ENCODE measurements at places on chromosomes 11 and 22.

DNA sequence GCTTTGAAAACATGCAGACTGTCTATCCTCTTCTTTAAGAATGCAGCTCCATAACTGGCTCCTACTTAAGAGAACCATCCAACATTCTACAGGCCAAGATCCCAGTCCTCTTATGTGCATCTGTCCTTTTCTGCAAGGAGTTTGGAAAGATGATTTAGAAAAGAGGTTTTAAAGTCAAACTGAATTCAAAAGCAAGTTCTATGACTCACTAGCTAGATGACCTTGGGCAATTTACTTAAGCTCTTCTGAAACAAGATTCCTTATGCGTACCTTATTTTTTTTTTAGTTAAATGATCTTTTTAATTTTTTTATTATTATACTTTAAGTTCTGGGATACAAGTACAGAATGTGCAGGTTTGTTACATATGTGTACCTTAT is 29.2 kb downstream of the GUCY1A2 start:
- DNase-seq = no peak

GRCh38 chr11:19907839-19908238 is 195.2 kb downstream of the NAV2 start:
- DNase-seq = no peak

DNA sequence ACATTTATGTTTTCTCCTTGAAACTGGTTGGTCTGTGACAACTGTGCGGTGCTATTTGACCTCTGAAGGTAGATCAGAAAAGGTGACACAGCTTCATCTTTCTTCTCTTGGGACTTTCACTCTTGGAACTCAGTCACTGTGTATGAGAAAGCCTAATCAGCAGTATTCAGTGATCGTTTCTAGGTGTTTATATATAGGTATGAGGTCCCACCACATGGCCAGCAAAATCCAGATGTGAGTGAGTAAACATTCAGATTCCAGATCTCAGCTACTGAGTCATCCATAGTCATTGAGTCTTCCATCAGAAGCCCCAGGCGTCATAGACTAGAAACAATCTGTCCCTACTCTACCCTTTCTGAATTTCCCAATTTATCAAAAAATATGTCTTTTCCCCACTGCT is 117.3 kb upstream of the CTSC start:
- DNase-seq = no peak

DNA sequence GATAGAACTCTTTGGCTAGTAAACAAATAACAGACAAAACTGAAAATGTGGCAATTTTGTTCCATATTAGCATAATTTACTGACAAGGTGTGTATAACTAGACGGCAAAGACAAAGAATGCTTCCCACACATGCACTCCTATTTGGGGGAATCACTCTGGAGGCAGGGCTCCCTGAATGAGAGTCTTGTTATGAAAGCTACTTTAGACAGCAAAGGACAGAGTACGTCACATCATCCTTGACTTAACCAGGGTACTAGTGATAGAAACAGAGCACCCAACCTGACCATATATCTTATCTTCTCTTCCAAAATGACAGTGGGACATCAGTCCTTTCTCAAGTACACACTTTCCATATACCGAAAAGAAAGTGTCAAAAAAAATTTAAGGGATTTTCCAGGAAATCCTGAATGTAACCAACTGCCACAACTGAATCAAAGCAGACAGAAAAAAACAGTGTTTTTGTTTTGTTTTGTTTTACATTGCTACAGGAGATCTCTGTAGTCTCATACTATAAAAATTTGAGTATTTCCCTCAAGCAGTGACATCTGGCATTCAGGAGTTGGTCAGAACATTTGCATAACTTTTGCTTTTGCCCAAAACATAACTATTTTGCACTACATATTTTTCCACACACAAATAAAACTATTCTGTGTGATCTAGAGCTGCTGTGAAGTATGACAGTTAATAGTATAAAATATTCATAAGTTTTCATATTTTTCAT is 98.9 kb downstream of the ARHGAP20 start:
- DNase-seq = no peak

DNA sequence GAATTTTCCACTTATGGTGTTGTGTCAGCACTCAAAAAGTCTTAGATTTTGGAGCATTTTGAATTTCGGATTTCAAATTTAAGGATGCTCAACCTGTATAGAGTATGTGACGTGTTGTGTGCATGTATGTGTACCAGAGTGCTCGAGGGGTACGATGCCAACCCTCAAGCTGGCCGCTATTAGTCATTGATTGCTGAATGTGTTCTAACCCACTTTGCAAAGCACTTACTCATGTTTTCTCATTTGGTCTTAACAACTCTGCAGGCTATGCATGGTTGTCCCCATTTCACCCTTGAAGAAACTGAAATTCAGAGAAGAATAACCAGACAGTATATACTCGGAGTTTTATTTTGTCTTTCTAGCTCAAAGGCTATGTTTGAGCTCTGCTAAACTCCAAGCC is 196.4 kb upstream of the TENM4 start:
- no peak for DNase-seq

DNA sequence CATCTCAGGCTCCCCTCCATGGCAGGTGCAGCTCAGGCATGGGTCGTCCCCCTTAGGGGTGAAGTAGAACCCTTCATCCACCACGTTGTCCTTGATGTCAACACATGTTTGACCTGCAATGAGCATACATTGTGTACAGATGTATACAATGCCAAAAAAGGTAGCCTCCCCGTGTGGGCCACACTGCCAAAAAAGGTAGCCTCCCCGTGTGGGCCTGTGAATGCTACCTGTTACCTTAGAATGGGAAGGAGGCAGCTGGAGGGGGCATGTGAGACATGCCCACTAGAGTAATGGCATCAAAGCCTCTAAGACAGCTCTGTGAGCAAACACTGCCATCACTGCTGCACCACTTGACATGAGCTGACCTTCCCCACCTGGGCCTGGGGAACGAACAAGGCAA is 73.7 kb downstream of the DGCR2 start:
- DNase-seq = no peak

- no peak for DNase-seq
Observed at GRCh38 chr11:36187622-36188021, 101.6 kb downstream of the COMMD9 start.

GRCh38 chr11:12516387-12517105 is 139.2 kb downstream of the PARVA start:
- DNase-seq = no peak

GRCh38 chr11:102276362-102276761 is 40.9 kb upstream of the BIRC3 start:
- peak; percentile 50 for DNase-seq

DNA sequence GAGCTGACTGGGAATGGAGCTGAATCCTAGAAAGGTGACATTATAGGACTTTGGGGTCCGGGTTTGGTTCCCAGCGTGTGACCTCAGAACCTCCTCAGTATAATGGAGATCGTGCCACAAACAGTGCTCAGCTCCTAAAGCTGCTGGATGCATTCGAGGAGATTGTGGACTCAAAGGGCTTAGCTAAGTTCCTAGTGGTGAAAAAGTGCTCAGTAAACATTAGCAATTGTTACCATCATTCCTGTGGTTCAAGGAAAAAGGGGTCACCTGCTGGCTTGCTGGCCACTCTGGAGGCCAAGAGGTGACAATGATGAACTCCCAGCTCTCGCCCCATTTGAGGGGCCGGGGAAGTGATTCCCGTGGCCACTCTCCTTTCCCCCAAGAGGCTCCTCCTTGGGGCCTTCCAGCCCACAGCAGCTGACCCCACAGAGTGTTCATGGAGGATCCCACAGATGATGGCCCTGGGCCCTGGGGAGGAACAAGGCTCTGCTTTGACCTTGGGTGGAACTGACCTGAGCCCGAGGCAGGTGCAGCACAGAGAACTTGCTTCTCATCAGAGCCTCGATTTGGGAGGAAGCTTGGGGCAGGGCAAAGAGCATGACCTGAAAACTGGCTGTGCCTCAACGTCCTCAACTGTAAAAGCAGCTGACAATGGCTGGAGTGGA is 40.1 kb downstream of the TRIM29 start:
- no peak for DNase-seq

DNA sequence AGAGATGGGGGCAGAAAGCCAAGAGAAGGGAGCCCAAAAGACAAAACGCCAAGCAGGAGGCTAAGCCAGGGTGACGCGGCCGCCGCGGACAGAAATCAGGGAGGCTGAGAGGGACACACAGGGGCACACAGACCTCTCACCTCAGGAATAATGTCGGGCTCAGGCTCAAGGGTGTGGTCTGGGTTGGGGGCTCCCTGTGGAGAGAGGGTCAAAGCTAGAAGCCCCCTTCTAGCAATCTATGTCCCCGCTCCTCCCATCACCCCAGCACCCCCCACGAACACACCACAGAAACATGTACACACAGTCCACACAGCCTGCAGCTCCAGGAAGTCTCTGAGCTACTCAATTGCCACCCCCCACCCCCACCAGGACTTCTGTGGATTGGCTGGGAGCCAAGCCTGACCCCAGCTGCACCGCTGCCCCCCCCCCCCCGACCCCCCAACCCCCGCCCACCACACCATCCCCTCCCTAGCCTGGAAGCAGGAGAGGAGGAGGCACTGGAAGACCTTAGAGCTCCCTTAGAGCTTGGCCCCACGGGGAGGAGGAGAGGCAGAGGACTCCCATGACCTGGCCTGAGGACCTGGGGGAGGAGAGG is 6.9 kb downstream of the BCL9L start:
- DNase-seq = peak; percentile 57

GRCh38 chr22:39267974-39268373 is 23.2 kb upstream of the PDGFB start:
- no peak for DNase-seq

GRCh38 chr22:28930357-28931007 is 47.1 kb downstream of the ZNRF3 start:
- no peak for DNase-seq

- no peak for DNase-seq
Observed at GRCh38 chr11:7651140-7651551, 22.2 kb downstream of the CYB5R2 start.

GRCh38 chr11:115623021-115623451 is 118.8 kb upstream of the CADM1 start:
- DNase-seq = peak; percentile 92

- DNase-seq = peak; percentile 72
Observed at GRCh38 chr11:117851106-117851505, 25.4 kb downstream of the FXYD6 start.

- no peak for DNase-seq
Observed at GRCh38 chr22:39569066-39569465, 1.5 kb upstream of the CACNA1I start.

- DNase-seq = no peak
Observed at GRCh38 chr11:66957971-66958231, 282 bp downstream of the PC start.

DNA sequence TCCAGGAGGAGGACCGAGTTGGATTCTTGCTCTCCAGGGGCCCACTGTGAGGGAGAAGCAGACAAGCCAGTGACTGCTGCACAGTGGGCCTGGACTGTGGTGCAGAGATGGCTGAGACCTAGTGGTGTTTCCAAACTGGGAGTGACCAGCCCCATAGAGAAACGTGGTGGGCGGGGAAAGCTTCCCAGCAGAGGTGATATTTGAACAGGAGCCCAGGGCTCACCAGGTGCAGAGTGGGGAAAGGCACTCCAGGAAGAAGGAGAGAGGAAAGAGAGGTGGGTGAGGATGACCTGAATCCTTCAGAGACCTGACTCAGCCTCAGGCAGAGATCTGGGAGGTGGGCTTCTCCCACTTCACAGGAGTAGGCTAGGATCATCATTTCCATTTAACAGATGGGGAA is 52.1 kb upstream of the RASD2 start:
- DNase-seq = no peak

- DNase-seq = no peak
Observed at GRCh38 chr11:24755260-24755839, 258.5 kb downstream of the LUZP2 start.

DNA sequence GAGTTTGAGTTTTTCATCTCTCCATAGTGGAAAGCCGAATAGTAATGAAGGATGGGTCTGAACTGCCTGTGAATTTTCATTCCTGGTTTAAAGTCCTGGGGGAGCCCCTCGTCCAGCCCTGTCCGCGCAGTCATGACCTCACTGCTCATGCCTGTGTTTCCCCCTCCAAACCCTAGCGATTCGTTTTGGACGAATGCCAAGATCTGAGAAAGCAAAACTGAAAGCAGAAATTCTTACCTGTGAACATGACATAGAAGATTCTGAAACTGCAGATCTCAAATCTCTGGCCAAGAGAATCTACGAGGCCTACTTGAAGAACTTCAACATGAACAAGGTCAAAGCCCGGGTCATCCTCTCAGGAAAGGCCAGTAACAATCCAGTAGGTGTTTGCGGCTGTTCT is 30.5 kb downstream of the CDPF1 start:
- DNase-seq = no peak

GRCh38 chr22:49155039-49155769 is 672.5 kb downstream of the BRD1 start:
- no peak for DNase-seq

DNA sequence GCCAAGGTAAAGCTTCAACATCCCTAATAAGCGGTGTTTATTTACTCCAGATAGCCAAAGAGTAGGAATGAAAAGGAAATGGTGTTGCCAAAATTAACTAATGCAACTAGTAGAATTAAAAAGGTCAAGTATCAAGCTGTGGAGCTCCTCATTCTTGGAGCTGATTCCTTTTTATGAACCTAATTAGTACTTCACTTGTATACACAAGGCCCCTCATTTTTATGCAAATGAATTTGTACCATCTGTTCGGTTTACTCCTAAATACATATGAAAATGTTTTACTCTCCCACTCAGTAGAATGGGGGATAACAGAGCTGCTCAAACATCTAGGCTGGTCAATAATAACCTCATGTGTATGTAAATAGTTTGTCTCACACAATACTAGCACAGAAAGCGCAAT is 426.4 kb upstream of the LUZP2 start:
- DNase-seq = no peak

GRCh38 chr11:132055296-132055695 is 684.9 kb downstream of the NTM start:
- DNase-seq = no peak

- DNase-seq = no peak
Observed at GRCh38 chr22:44353041-44353440, 40.3 kb upstream of the SHISAL1 start.

GRCh38 chr22:39123751-39124581 is 26.9 kb downstream of the APOBEC3H start:
- no peak for DNase-seq

DNA sequence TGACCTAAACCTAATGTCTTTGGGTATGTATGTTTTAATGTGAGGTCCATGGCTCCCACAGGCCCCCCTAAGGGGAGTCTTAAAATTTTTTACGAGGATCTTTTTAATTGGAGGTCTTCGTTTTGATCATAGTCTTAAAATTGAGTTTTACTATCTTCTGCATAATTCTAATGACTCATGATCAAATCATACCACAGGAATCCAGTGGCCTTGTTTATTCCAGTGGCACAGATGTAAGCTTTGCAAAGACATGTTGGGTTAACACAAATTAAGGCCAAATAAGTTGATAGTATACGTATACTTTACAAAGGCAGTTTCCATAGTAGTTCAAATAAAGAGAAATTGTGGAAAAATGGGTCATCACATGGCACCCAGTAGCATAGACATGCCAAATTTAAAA is 33.9 kb upstream of the FJX1 start:
- DNase-seq = no peak

GRCh38 chr11:117913736-117914397 is 15.3 kb downstream of the TMPRSS13 start:
- DNase-seq = no peak
